ENCODE measurements at places on chromosomes 12 and 14.

DNA sequence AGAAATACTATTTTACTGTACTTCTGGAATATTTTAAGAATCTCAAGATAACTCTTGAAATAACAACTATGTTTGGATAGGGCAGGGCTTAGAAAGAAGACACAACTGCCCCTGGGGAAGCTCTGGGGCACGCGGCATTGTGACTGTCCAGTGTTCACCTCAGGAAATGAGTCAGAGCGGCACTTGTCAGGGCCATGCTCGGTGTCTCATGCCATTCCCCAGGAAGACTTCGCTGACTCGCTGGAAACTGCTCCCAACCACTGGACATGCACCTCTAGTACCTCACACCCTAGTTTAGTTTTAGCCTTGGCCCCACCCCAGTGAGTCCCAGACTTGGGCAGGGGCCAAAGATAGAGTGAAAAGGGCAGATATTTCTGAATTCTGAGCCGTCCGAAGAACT, 192.0 kb downstream of the TTC7B start:
- DNase-seq: no peak

DNA sequence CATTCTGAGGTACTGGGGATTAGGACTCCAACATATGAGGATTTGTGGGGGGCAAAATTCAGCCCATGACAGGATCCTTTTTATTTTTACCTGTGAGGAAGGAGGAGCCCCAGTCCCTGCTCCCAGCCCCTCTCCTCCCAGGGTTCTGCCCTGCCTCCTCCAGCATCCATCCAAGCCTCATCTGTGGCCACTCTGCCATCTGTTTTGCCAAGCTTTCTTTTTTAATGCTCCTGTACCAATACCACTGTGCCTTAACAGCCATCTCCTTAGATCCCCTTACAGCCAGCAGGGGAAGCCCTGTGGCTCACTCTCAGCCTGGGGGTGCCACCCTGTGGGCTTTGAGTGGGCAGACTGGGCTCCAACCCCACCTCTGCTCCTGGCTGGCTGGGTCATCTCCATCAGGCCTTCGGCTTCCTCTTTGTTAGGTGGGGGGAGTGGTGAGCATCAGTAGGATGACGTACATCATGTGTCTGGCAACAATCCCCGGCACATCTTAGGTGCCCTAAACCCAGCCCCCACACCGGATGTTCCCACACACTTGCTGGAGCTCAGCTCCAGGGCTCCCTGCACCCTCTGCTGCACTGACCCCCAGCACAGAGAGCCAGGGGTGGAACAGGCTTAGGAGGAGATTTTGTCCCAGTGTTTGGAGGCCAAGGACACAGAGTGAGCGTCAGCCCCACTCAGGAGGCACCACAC, 40.2 kb downstream of the CYP46A1 start:
- DNase-seq: no peak

DNA sequence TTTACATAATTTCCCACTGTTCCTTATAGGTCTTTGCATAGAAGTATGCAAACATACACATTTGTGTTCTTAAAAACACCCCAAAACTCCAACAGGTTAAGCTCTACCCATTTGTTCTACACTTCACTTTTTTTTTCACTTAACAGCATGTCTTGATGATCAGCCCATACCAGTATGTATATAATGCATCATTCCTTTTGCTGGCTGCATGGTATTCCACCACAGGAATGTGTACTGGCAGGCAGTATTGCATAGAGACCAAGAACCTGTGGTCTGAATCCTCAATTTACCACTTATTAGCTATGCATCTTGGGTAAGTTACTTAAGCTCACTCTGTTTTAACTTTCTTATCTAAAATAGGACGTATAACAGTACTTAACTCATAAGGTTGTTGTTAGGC, 65.5 kb downstream of the SAMD4A start:
- DNase-seq: no peak

- no peak for DNase-seq
Measured at GRCh38 chr12:124391340-124392261, 96.7 kb downstream of the RFLNA start.

DNA sequence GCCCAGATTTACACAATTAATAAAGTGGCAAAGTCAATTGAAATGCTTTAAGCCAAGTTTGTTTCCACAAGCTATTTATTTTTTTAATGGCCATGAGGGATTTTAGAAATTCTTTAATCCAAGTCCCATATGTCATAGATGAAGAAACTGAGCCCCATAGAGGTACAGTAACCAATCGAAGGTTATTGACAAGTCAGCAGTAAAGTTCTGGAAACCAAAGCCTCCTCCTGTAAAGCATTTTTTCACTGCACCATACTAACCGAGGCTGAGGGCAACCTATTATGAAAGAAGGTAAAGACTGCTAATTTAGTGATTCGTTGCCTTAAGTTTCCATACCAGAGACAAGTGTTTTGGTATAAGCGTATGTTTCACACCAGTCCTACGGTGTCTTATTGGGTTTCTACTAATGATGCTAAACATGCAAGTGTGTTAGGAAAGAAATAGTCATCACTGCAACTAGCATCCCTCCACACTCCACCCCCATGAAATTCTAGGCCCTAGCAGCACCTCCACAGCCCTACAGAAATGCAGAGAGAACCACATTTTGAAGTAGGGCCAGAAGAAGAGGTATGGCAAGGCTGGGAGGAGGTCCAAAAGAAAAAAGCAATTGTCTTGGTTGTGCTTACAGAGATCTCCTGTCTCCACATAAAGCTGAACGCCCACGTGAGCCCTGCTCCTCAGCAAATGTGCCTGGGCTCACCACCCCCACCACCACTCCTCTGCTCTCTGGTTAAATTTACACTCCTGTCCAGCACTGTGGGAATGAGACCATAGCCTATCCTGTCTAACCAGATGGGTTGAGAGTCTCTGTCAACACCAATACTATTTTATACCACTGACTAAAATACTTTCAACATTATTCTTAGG, 271.1 kb upstream of the G2E3 start:
- no peak for DNase-seq

- DNase-seq: no peak
Measured at GRCh38 chr12:51622564-51622963, 31.5 kb downstream of the SCN8A start.

DNA sequence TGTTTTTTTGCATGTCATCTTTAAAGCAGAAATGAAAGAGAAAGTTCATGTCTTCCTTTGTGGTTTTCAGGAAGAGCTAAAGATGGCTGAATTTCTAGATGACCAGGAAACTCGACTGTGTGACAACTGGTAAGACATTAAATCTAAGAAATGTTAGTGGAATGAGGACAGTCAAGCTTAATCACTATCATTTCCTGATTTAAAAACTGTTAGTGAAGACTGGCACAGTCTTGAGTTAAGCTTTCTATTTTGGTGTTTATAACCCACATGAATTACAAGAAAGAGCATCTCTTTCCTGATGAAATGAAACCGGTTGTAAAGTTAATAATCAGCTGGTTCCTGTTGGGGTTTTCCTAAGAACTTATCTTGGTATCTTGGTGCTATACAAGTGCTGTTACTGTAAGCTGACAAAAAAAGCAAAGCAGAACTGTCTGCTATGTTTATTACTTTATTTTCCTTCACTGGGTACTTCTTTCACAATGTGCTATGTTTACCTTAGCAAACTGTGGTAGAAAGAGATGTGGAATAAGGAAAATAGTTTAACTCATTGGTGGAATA, 5.2 kb downstream of the TRAFD1 start:
- no peak for DNase-seq

- no peak for DNase-seq
Measured at GRCh38 chr12:54060174-54060974, 6.7 kb downstream of the HOXC4 start.

Data from SK-MEL-5 (cell line).